ENCODE measurements at places on chromosomes 12 and 14.

- peak; percentile 90 for DNase-seq
Measured at GRCh38 chr12:116955382-116956021, 44.8 kb downstream of the FBXW8 start.

DNA sequence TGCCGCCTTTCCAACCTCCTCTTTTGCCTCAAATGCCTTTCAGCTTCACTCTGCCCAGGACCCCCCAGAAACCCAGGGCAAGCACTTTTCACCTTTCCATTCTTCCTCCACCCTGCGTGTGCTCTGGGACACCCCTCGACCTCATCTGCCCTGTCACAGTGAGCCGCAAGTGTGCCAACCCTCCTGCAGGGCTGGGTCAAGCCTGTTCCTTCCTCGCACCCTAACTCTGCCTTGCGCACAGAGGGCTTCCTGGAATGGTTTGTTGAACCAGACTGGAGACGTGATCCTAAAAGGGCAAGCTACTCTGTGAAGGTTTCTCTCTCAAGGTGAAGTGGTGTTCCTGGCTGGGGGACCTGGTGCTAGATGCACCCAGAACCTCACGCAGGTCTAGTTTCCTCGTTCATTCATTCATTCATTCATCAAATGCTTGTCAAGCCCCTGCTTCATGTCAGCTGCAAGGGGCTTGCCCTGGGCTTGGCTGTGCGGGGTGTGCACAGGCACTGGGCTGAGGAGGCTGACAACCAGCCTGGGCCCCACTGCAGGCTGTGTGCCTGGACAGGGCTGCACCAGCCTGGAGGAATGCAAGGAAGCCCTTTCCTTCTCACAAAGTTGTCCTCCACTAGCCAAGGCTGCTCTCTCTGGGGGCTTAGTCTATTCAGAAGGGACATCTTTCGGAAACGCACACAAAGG lies 187.2 kb downstream of the CALM1 start:
- no peak for DNase-seq

DNA sequence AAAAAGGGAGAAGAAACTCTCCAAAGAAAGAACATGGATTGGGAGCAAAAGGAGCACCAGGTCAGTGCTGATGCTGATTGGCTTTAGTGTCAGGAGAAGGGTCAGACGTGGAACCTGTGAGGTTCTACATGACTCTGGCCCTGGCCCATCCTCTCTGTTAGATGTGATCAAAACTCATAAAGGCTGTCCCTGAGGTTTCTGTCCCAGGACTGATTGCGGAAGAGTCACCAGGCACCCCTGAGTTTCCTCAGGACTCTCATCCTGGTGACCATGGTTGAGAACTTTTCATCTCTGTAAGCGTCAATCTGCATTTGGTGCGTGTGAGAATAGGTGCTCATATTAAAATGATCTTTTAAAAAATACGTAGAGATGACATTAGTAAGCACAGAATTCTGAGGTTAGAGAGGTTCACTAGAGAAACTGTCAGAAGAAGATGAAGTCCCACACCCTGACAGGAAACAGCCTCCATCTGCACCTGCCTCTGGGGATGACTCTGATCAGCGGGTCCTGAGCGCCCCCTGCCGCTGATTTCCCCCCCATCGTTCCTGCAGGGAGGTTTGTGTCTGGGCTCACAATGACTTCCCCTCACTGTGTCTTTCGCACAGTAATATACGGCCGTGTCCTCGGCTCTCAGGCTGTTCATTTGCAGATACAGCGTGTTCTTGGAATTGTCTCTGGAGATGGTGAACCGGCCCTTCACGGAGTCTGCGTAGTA lies 741.8 kb downstream of the TMEM121 start:
- DNase-seq: no peak

- DNase-seq: no peak
Measured at GRCh38 chr14:75297411-75298040, 18.9 kb downstream of the FOS start.

GRCh38 chr14:32350020-32350419 lies 20.9 kb downstream of the AKAP6 start:
- DNase-seq: no peak

DNA sequence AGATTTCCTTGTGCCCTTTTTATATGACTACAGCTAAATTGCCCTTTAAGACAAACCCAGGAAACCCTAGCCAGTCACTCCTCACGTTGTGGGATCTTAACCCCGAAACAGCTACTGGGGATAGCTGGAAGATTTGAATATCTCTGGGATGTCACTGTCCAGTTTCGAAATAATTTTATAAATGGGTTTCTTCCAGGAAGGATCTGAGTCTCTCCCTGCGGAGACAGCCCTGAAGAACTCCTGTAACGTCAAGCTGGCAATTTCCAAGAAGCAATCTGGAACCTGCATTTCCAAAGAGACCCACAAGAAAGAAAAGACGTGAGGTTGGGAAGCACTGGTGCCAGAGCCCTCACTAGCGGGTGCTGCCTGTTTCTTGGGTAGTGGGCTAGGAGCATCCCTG lies 20.9 kb downstream of the PROX2 start:
- DNase-seq: no peak

GRCh38 chr14:74240794-74241651 lies 1.8 kb downstream of the VSX2 start:
- DNase-seq: no peak

DNA sequence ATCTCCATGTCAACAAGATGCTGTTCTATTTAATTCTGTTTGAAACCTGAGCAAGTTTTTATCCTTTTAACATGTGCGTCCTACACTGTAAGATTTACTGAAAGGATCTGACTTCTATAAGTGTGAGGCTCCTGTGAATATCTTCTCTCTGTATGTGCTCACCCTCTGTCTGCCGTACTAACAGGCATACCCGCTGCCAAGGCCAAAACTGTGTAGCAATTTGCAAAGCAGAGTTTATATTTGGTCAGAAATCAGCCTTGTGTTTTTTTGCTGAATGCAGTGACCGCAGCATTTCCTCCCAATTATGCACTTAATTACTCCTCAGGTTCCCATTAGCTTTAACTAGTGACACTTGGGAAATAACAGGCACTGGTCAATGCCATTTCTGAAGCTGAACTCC lies 12.3 kb downstream of the CHST11 start:
- no peak for DNase-seq

DNA sequence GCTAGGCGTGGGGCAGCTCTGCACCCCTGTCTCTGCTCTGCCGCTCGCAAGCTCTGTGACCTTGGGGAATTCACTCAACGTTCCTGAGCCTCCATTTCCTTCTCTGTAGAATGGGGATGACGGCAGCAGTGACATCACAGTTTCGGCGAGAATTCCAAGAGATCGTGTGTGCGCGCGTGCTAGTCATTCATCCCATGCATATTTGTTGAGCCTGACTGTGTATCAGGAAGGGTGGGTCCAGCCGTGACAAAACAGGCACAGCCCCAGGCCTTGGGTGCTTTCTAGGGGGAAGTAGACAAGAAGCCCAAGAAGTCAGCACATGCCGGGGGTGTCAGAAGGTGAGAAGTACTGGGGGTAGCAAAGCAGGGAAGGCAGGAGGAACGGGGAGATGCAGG lies 145.6 kb upstream of the NCOR2 start:
- no peak for DNase-seq

- DNase-seq: no peak
Measured at GRCh38 chr12:131443019-131444000, 267.6 kb upstream of the SFSWAP start.

DNA sequence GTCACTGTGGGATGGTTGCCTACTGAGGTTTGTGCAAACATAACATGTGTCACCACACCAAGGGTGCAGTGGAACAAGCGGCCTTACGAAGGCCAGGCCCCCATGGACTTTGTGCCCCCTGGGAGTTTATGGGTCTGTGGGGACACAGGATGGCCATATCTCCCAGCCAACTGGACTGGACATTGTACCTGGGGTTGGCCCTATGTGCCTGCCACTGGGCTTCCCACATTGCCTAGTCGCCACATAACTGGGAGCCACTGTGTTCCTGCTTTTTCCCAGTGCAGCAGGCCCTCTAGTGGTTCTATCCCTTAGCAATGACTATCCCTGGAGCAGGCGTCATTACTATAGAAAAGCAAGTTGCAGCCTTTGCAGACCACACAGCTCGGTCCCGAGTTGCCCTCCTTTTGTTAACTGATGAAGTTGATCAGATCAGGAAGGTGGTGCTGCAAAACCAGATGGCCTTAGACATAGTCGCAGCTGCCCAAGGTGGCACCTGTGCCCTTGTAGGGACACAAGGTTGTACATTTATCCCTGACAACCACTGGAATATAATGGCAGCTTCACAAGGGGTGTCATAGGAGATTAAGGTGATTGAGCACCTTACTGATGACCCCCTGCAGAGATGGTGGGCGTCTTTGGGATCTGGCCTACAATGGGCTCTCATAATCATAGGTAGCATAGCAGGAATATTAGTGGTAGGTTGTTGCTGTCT lies 15.2 kb upstream of the RNASE12 start:
- peak; percentile 90 for DNase-seq

DNA sequence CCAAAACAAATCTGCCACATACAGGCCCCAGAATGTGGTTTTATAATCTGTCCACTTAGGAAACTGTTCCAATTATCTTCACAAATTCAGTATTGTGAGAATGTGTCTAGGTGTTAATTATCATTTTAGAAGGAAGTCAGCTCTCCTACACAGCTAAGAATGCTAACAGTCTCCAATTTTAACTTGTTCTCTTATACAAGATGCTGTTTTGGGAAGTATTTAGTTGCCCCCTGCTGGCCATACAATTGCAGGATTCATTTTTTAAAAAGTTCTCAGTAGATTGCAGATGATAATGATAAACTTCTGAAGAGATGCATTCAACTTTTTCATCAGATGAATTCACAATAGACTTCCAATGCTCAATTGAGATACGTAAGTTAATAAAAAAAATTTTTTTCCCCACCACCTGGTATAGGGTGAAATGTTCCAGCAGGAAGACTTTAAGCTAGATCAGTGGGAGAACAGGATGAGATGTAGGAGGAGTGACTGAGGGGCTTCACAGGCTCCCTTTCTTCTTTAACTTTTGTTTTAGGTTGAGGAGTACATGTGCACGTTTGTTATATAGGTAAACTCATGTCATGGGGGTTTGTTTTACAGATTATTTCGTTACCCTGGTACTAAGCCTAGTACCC lies 27.3 kb upstream of the OSBPL8 start:
- no peak for DNase-seq

GRCh38 chr14:103762541-103762940 lies 46.9 kb downstream of the ZFYVE21 start:
- no peak for DNase-seq

GRCh38 chr14:39268393-39268792 lies 34.7 kb downstream of the MIA2 start:
- DNase-seq: peak; percentile 12
